Globus pallidus (tissue), 1 donor: ENCODE measurements at places on chromosomes 4 and X.

GRCh38 chrX:75067931-75068330 lies 88.2 kb downstream of the ABCB7 start:
- DNase-seq, result no peak

GRCh38 chr4:6227412-6228157 lies 27.2 kb upstream of the JAKMIP1 start:
- no peak for DNase-seq

GRCh38 chrX:103678199-103678993 lies 8.1 kb downstream of the MORF4L2 start:
- DNase-seq, result no peak

- peak; percentile 25 for DNase-seq
These were observed 639.9 kb downstream of the SPOCK3 start for GRCh38 chr4:166594326-166594946.

DNA sequence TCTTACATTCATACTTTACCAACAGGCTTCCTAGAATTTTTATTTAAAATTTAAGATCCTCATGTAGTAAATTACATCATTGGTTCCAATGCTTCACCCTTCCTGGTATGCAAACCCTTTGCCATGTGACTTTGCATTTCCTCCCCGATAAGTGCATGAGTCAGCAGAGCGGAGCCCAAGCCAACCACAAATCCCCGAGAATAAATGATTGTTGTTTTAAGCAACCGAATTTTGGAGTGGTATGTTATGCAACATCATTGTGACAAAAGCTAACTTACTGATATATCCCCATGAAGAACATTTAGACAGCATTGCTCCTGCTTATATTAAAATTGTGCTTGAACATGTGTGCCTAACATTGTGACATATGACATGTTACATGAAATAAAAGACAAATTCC lies 199.4 kb upstream of the DDX53 start:
- no peak for DNase-seq

- no peak for DNase-seq
These were observed 25.7 kb downstream of the USP53 start for GRCh38 chr4:119238068-119238722.

DNA sequence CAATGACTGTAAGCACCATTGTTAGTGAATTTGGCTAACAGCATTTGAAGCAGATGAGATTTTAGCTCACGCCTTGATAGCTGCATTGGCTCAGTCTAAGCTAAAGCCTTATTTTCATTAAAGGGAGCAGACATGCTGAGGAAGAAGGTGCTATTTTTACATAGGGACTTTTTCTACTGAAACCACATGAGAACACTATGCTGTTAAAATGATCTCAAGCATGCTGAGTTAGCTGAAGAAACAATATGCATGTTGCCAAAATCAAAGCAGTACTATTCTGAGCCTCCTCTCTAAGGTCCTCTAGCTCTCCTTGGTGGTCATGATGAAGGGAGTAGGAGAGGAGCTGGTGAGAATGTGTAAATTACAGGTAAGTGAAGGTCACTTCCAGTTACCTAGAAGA lies 134.4 kb upstream of the JADE1 start:
- DNase-seq, result peak; percentile 41

GRCh38 chr4:184216515-184216914 lies 1.2 kb downstream of the ENPP6 start:
- no peak for DNase-seq

DNA sequence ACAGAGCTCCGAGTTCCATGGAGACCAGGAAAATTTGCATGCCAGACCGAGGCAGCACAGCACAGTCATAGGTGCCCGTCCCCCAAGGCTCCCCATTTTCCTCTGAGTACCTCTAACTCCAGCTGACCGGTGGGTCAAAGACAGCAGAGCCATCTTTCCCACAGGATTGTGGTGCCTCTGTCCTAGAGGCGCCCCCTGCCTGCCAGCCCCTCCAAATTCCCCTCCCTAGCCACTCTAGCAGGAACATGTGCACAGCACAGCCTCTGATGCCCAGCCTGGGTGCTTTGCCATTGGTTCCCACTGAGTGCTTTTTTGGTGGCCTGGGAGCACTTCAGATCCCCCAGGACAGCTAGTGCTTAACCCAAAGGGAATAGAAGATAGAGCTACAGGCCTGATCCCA lies 368.5 kb upstream of the PABPC5 start:
- DNase-seq, result no peak

- DNase-seq, result no peak
These were observed 346.3 kb downstream of the FBXW7 start for GRCh38 chr4:152189451-152190179.

GRCh38 chrX:66176134-66176533 lies 12.1 kb downstream of the HEPH start:
- no peak for DNase-seq

- no peak for DNase-seq
These were observed 227.1 kb downstream of the ADGRL3 start for GRCh38 chr4:61427099-61427817.

GRCh38 chr4:15833801-15834200 lies 55.7 kb downstream of the CD38 start:
- no peak for DNase-seq
